Astrocyte (in vitro differentiated cells and primary cell): ENCODE measurements at places on chromosomes 2 and 18.

DNA sequence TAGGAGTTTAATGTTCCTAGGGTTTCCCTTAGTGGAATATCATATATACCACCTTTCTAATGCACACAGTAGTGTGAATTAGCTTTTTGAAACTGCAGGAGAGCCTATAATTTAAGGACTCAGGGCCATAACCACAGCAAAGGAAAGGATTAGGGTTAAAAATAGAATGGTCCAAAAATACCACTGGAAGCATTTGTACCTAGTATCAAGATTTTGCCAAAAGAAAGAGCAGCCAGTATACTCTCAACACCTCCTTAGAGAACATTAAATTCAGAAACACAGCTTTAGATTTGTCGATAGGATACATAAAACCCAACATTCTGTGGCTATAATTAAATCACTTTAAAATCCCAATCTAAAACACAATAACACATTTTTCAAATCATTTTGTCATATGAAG lies 634.9 kb downstream of the EPHA4 start:
- H3K27ac ChIP-seq, result no peak overlapping the region
- no peaks in the 10 kb centered on the region for H3K36me3 ChIP-seq
- no peaks in the 10 kb centered on the region for H3K27me3 ChIP-seq
- no peaks in the 10 kb centered on the region for H3K4me1 ChIP-seq

DNA sequence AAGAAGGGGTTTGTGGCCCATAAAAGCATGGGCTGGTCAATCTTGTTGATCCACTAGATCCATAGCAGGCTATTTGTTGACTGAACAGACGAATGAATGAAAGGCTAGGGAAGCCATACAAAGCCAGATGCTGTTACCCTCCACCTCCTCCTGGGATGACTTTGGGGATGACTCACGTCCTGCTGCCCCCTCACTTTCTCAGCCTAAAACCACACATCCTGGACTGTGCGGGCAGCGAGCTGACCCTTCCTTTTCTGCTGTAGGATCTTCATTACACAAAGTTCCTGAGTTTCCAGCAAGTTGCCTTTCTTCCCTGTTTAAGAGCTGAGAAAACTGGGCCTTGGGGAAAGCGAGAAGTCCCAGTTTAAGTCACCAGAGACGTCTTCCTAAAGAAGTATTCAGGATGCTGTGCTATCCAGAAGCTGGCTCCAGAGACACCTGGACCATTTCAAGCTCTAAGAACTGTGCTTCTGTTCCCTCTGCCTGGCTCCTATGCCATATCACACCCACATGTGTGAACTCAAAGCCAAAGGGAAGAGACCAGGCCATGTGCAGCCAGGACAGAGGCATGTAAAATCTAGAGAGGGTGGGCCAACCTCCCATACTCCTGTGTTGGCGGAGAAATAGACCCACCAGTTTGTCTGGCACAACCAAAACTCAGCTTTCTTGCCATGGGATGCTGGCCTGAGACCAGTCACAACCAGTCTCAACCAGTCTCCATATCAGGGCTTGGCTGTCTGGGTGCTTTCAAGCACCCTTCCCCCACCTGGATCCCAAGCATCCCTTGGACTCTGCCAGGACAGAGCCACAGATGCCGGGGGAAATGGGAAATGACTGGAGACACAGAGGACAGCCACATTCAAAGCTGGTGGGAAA lies 4.7 kb upstream of the SLC20A1 start:
- H3K36me3 ChIP-seq, result no peaks in the 10 kb centered on the region
- H3K4me1 ChIP-seq, result peaks cover 50% of the 10 kb centered on the region
- H3K27ac ChIP-seq, result peak overlapping the region; percentile 89
- peak; percentile 92 for DNase-seq

- no peak overlapping the region for H3K27ac ChIP-seq
- H3K4me1 ChIP-seq, result peaks cover 10% of the 10 kb centered on the region
- no peak for DNase-seq
- H3K4me3 ChIP-seq, result no peak overlapping the region
- H3K27me3 ChIP-seq, result no peaks in the 10 kb centered on the region
Observed at GRCh38 chr2:231334179-231334930, 61.2 kb upstream of the B3GNT7 start.

GRCh38 chr2:71410696-71411095 lies 42.7 kb upstream of the DYSF start:
- H3K27me3 ChIP-seq, result no peaks in the 10 kb centered on the region
- no peak overlapping the region for H3K27ac ChIP-seq
- no peaks in the 10 kb centered on the region for H3K4me1 ChIP-seq
- peaks cover 34% of the 10 kb centered on the region for H3K36me3 ChIP-seq

DNA sequence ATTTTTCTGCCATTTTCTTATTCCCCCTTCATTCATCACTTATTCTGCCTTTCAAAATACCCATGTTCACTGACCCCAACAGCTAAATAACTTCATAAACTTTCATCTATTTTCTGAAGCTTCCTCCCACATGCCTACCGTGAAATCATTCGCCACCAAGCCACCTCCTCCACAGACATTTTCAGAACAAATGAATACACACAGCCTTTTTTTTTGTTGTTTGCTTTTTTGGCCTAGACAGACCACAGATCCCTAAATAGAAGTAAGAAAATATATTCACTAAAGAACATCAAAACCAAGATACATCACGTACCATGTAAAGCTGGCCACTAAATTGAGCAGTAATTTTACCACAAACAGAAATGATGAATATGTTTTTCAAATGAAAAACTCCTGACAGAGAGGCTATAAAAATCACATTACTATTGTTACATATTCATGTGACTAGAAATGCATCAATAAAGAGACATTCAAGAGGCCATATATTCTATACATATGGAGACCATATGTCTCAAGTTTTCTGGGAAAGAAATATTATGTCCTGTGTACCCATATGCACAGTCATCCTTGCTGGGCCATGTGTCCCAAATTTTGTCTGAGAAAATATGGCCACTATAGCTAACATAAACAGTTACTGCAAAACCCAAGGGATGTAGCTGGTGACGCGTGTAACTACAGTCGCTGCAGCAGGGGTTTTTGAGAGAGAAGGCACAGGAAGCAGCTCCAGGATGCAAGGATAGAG lies 200.3 kb downstream of the FBXO15 start:
- H3K36me3 ChIP-seq, result no peaks in the 10 kb centered on the region
- peaks cover 19% of the 10 kb centered on the region for H3K4me1 ChIP-seq
- H3K4me3 ChIP-seq, result no peak overlapping the region
- H3K27me3 ChIP-seq, result no peaks in the 10 kb centered on the region

DNA sequence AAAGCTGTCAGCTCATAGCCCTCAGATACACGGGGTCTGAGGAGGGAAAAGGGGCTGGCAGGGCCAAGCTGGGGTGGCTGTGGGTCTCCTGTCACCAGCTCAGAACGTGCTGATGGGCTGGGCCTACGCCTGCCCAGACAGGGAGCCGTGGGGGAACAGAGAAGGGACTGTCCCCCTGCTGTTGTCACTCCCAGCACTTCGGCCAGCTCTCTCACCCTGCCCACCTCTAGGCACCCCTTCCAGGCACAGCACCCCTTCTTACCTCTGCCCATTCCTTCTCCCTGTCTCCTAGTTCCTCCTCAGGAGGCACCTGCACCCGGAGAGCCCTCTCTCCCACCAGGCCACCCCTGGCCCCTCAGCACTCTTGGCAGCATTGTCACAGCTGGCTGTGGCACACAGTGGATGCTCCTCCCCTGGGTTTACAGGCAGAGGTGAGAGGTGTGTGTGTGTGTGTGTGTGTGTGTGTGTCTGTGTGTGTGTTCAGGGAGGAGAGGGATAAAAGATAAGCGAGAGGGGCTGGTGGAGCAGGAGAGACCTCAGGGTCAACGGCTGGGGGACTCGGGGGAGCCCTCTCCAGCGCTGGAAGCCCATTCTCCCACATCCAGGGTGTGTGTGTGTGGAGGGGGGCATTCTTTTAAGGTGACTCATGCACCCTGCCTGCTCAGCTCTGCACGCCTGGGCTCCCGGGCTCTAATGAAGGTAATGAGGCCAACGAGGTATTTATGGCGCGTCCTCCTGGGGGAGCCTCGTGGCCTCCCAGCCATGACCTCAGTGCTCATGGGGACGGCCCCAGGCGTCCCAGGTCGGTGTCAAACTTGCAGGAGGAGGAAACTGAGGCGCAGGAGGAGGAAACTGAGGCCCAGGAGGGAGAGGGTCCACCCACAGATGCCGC lies 66.1 kb upstream of the SMAD7 start:
- H3K36me3 ChIP-seq, result no peaks in the 10 kb centered on the region
- peak; percentile 90 for DNase-seq
- H3K4me1 ChIP-seq, result peaks cover 18% of the 10 kb centered on the region
- no peak overlapping the region for H3K4me3 ChIP-seq

- H3K4me1 ChIP-seq, result no peaks in the 10 kb centered on the region
- no peaks in the 10 kb centered on the region for H3K27me3 ChIP-seq
- no peak overlapping the region for H3K4me3 ChIP-seq
- H3K27ac ChIP-seq, result no peak overlapping the region
- no peaks in the 10 kb centered on the region for H3K36me3 ChIP-seq
Observed at GRCh38 chr2:234912437-234912836, 39.4 kb upstream of the SH3BP4 start.

GRCh38 chr2:157061799-157062198 lies 195.7 kb upstream of the GALNT5 start:
- no peaks in the 10 kb centered on the region for H3K27me3 ChIP-seq
- H3K4me1 ChIP-seq, result no peaks in the 10 kb centered on the region
- no peak overlapping the region for H3K4me3 ChIP-seq
- H3K27ac ChIP-seq, result no peak overlapping the region
- H3K36me3 ChIP-seq, result no peaks in the 10 kb centered on the region
- no peak for DNase-seq

GRCh38 chr18:11020877-11021414 lies 128.4 kb downstream of the PIEZO2 start:
- H3K4me3 ChIP-seq, result no peak overlapping the region
- no peak for DNase-seq
- no peaks in the 10 kb centered on the region for H3K4me1 ChIP-seq
- H3K27me3 ChIP-seq, result no peaks in the 10 kb centered on the region
- no peak overlapping the region for H3K27ac ChIP-seq

DNA sequence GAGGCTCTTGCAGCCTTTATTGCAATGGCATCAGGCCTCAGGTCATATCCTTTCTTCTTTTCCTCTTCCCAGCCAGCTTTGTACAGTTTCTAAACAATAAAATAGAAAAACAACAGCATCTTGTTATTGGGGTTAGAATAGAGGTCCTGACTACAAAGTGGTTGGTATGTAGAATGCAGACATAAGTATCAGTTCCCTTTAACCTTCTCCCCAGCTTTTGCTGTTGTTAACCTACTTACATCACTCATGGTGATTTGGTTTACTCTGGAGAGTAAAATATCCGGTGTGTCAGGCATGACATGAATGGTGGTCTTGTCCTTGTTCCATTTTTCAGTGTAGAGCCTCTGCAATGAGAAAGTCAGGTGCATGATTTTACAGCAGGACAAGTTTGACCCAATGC lies 69.8 kb downstream of the NEB start:
- DNase-seq, result no peak
- no peaks in the 10 kb centered on the region for H3K4me1 ChIP-seq
- no peak overlapping the region for H3K27ac ChIP-seq
- H3K27me3 ChIP-seq, result peaks cover 3% of the 10 kb centered on the region

- H3K27ac ChIP-seq, result no peak overlapping the region
- peaks cover 6% of the 10 kb centered on the region for H3K4me1 ChIP-seq
- DNase-seq, result no peak
- H3K27me3 ChIP-seq, result no peaks in the 10 kb centered on the region
Observed at GRCh38 chr2:44743473-44743872, 198.0 kb upstream of the SIX3 start.

GRCh38 chr2:166230724-166231070 lies 102.9 kb upstream of the SCN1A start:
- no peak overlapping the region for H3K4me3 ChIP-seq
- no peak for DNase-seq
- no peaks in the 10 kb centered on the region for H3K36me3 ChIP-seq
- H3K27ac ChIP-seq, result no peak overlapping the region

DNA sequence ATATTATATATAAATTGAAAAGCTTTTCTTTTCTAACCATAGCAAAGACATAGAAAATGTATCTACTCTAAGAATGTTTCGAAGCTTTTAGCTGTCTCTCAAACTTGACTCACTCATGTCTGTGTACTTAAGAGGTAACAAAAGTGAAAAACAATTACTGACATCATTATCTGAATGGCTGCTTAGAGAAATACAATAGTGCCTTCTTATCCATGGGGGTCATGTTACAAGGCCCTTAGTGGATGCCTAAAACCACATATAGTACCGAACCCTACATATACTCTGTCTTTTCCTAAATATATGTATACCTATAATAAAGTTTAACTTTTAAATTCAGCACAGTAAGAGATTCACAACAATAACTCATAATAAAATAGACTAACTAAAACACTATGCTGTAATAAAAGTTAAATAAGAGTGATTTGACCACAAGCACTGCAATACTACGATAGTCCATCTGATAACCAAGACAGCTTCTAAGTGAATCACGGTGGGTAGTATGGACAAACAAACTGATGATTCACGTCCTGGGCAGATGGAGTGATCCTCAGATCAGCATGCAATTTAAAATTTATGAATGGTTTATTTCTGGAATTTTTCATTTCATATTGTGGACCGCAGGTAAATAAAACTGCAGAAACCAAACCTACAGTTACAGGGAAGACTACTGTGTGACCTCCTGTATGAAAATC lies 246.2 kb downstream of the XIRP2 start:
- H3K4me3 ChIP-seq, result no peak overlapping the region
- H3K27me3 ChIP-seq, result no peaks in the 10 kb centered on the region

DNA sequence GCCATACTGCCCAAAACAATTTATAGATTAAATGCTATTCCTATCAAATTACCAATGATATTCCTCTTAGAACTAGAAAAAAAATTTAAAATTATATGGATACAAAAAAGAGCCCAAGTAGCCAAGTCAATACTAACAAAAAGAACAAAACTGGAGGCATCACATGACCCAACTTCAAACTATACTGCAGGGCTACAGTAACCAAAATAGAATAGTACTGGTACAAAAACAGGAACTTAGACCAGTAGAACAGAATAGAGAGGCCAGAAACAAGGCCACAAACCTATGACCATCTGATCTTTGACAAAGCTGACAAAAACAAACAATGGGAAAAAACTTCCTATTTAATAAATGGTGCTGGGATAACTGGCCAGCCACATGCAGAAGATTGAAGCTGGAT lies 86.1 kb upstream of the KYNU start:
- no peak overlapping the region for H3K4me3 ChIP-seq
- no peaks in the 10 kb centered on the region for H3K4me1 ChIP-seq
- H3K36me3 ChIP-seq, result no peaks in the 10 kb centered on the region

- no peak for DNase-seq
- H3K4me3 ChIP-seq, result no peak overlapping the region
- peaks cover 24% of the 10 kb centered on the region for H3K4me1 ChIP-seq
- H3K27me3 ChIP-seq, result no peaks in the 10 kb centered on the region
- no peak overlapping the region for H3K27ac ChIP-seq
Observed at GRCh38 chr2:8541223-8541622, 140.6 kb upstream of the ID2 start.

DNA sequence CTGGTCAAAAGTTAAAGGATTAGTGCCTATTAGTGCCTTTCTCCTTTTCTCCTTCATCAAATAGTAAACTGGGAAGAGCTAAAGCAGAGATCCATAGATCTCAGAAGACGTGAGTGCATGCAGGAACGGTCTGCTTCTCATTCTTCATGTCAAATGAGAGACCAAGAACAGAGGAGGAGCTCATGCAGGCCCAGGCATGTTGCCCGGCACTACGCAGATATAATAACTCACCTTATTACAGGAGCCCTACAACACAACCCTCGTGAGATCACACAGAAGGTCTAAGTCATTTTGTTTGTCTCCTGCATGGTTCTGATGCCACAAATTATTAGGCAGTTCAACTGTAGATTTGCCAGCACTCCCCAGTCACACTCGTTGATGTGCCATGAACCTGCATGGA lies 71.8 kb downstream of the CMPK2 start:
- no peak for DNase-seq
- no peaks in the 10 kb centered on the region for H3K27me3 ChIP-seq
- no peaks in the 10 kb centered on the region for H3K36me3 ChIP-seq
- H3K4me3 ChIP-seq, result no peak overlapping the region
